ENCODE measurements at places on chromosomes 4 and X.

- no peak for DNase-seq
Observed at GRCh38 chrX:6961286-6962005, 186.1 kb upstream of the STS start.

- peak; percentile 14 for DNase-seq
Observed at GRCh38 chr4:118032691-118033090, 1.6 kb upstream of the NDST3 start.

GRCh38 chr4:126748736-126749135 is 884.0 kb upstream of the INTU start:
- no peak for DNase-seq

DNA sequence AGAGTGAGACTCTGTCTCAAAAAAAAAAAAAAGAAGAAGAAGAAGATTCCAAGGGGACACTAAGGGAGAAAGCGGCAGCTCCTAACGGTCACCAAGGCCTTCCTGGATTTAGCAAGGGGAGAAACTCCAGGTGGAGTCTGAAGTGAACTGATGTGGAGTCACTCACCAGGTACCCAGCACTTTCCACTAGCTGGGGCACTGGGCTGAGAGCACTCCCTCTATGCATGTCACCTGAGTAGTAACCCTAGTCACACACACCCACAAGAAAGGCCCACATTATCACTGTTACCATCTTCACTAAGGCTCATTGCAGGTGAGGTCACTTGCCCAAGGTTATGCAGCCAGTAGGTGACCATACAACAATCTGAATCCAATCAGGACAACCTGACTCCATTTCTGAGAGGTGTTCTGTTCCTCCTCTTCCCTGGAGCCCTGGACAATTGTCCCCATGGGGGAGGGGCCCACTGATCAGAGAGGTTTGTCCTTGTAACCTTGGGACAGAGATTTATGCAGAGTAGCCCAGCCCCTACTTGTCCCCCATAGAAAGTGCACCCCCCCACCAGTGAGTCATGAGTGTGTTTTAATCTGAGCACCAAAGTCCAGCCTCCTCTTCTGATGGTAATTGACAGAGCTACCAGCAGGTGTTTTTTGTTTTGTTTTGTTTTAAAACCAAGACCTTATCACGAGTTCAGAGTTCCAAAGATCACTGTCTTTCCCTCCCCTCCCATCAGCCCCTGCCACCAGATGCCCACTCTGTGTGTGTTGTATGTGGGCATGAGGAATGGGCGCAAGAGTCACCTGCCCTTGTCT is 5.9 kb upstream of the SASH3 start:
- DNase-seq = no peak
